ENCODE measurements at places on chromosomes 13 and 19.
A peak's percentile ranks its signal among the peaks of the same experiment; 100 is the strongest.

- no peak for DNase-seq
Measured at GRCh38 chr19:3919793-3920192, 13.1 kb upstream of the NMRK2 start.

GRCh38 chr19:29188289-29189032 is 24.5 kb downstream of the UQCRFS1 start:
- DNase-seq, result no peak

GRCh38 chr13:103803349-103803748 is 737.1 kb upstream of the SLC10A2 start:
- no peak for DNase-seq

DNA sequence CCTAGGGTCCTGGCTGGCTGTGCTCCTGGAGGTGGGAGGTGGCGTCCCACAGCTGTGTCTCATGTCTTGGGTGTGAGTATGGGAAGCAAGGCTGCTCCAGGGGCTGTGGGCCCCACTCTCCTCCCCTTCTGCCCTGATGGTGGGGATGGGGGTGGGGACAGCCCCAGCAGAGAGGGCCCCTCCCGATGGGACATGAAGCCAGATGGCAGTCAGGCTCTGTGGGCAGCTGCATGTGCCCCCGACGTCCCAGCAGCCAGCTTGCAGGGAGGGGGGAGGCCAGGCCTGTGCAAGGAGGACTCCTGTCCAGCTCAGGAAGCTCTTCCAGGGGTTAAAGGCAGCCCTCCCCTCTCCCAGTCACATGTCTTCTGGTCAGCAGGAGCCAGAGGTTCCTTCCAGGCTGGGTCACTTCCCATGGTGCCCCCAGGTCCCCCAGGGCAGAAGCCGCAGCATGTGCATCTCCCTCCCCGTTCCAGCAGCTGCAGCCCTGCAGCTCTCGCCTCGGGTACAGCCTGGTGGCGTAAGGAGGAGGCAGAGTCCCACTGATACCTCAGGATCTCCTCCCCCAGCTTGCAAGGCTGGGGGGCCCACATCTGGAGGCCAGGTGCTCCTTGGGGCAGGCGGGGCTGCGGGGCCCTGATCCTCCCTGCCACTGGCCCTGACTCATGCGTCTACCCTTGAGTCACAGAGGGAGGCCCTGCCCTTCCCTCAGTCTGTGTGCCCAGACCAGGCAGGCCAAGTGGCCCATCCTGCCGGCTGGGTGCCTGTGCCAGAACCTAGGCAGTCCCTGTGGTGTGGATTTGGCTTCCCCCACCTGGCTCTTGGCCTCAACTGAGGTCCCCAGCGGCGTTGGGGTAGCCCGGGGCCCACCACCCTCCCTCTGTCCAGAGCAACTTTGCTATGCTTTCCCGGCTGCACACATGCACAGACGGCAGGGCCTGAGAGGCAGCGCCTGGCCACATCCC is 13.0 kb downstream of the YIPF2 start:
- no peak for DNase-seq

GRCh38 chr19:11984986-11985385 is 20.1 kb downstream of the ZNF763 start:
- no peak for DNase-seq

DNA sequence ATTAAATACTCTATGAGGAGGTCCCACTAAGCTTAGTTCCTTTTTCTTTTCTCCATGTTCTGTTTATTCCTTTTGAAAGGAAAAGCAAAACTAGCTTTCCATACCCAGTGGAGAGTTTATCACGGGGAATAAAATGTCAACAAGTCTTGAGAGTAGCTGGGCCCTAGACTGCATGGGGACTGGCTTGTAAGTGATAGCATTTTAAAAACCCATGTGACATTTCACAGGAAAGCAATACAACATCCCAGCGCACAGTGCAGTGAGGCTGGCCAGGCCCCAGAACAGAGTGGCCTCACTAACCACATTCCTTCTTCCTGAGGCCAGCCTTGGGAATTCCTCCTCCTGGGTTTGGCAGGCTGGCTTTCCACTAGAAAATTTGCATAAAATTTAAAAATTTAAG is 149.8 kb downstream of the DLEU7 start:
- DNase-seq, result no peak

DNA sequence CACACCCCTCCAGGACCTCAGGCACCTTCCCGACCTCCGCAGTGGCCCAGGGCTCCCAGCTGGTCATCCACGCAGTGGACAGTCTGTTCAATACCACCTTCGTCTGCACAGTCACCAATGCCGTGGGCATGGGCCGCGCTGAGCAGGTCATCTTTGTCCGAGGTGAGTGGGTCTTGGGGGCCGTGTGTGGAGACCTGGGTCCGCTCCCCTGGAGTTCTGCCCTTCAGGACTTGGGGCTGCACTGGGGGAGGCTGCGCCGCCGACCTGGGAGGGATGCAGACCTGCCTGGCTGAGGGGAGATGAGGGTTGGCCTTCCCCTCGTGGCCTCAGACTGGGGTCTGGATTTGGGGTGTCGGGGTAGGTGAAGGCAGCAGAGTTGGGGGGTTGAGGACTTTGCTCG is 16.7 kb upstream of the TOMM40 start:
- no peak for DNase-seq

- no peak for DNase-seq
Measured at GRCh38 chr19:28184997-28185396, 1028.0 kb downstream of the UQCRFS1 start.

DNA sequence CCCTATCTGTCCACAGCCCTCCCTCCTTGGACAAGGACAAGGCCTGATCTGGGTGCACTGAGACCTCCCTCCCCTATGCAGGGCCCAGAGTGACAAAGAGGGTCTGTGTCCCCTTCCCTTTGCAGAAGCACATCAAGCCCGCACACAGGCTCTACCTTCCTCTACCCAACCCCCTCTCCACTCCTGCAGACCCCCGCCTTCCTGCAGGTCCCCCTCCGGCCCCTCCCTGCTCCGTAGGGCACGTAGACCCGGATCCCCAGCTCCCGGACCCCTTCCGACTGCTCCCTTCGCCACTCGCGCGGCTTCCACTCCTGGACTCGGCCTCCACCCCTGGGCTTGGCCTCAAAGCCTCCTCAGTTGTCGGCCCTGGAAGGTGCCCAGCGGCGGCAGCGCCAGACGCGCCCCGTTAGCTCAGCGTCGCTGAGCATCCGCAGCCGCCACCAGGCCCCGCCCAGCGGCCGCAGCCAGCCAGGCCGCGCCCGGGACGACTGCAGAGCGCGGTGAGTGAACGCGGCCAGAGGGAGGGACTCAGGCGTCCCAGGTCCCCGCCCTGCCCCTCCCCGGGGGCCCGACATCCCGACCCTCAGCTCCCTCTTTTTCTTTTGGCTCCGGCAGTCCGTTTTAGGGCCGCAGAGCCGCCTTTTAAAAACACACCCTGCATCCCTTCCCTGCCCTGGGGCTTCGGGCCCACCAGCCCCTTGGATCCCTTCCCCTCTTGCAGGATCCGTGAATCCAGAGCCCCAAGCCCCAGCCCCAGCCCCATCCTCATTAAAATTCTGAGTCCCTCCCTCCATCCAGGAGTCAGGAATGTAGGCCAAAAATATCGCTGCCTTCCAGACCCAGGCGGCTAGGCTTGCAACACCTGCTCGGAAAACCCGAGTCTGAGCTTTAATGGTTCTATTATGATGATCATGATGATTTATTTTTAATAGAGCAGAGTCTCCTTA is 1.5 kb upstream of the MYADM start:
- DNase-seq, result peak; percentile 83

DNA sequence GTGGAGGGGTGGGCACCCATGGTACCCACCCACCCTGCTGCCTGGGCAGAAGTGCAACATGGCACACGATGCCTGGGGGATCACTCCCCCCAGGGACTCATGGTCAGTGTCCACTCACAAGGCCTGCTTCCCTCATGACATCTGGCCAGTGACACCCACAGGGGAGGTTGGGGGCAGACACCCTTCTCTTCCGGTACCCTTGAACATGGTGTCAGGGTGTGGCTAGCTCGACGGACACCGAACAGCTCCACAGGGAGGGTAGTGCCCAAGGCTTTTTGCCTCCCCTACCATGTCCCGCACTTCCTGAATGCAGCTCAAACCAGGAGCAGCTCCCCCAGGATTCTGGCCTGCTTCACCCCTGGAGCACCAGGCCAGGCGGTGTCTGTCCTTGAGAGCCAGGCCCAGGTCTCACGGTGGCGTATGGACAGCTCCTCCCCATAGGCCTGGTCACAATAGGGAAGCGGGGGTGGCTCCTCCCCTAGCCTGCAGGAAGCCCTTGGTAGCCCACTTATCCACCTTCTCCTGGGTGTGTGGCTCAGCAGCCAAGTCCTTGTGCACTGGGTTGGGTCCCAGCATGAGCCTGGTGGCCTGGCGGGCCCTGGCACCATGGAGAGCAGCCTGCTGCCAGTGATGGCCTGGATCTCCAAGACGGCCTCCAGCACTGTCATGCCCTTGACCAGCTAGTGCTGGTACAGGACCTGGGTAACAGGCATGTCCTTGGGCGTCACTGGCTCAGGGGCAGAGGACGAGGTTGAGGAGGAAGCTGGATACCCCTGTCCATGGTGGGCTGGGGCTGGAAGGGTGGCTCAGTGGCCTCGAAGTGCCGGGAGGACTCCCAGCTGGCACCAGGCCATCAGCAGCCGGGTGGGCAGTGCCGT is 7.8 kb downstream of the ACP4 start:
- DNase-seq, result no peak

GRCh38 chr19:34767951-34768350 is 5.1 kb downstream of the ZNF599 start:
- DNase-seq, result no peak

DNA sequence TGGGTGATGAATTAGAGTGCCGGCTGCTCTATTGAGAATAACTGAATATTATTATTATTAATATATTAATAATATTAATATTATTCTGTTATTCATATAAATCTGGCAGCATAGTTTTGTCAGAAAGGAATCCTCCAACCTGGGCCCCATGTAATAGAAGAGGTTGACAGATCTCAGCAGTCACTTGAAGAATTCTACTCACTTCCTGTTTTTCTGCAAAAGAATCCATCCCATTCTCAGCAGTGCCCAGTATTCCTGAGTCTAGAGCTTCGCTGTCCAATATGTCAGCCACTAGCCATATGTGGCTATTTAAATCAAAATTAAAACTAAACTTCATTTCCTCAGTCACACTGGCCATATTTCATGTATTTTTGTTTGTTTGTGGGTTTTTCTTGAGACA is 72.4 kb upstream of the USPL1 start:
- DNase-seq, result no peak

- no peak for DNase-seq
Measured at GRCh38 chr13:50691681-50692263, 151.7 kb downstream of the DLEU7 start.

- DNase-seq, result no peak
Measured at GRCh38 chr19:50332244-50333038, 3.3 kb upstream of the KCNC3 start.

DNA sequence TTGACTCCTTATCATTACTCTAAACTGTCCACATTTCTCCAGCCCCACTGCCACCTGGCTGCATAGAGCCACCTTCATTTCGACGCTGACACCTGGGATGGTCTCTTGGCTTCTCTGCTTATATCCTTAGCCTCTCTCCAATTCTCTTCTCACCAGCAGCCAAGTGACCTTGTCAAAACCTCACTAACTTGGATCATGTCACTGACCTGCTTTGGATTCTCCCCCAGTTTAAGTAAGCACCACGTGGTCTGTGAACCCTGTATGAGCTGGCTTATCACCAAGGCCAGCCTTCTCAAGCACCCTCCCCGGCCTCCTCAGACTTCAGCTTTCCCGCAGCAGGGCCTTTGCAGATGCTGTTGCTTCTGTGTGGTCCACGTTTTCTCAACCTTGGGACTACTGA is 12.3 kb upstream of the GGACT start:
- no peak for DNase-seq

DNA sequence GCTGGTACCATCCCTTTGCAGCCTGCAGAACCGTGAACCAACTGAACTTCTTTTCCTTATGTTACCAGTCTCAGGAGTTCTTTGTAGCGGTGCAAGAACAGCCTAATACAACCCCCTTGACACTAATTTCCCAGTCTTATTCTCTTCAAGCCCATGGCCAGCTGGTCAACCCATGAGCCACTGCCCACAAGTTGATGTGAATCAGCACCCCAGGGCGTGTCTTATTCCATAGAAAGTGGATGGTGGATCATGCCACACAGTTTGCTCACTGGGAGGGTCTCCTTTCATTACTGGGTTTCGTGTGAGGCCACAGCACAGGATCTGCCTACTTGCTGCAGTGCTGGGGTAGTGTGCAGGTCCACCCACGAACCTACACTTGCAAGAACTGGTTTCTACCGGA is 27.0 kb downstream of the TEX29 start:
- no peak for DNase-seq

GRCh38 chr19:57348136-57348535 is 2.9 kb upstream of the ZNF304 start:
- no peak for DNase-seq

DNA sequence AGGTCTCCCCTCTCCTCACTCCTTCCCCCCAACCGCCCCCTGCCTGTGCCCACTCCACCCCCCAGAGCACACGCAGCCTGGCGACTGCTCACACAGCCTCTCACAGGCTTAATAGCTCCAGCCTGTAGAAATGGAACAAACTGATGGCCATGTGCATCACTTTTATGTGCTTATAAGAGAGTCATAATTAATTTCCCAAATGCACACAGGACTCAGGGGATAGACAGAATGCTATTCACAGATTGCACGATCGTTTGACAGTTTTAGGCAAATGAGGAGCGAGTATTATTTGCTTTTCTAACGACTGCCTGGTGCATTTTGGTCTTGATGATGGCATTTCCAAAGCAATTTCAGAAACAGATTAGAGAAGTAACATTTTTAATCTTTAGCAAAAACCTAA is 97.7 kb upstream of the VSTM2B start:
- no peak for DNase-seq

DNA sequence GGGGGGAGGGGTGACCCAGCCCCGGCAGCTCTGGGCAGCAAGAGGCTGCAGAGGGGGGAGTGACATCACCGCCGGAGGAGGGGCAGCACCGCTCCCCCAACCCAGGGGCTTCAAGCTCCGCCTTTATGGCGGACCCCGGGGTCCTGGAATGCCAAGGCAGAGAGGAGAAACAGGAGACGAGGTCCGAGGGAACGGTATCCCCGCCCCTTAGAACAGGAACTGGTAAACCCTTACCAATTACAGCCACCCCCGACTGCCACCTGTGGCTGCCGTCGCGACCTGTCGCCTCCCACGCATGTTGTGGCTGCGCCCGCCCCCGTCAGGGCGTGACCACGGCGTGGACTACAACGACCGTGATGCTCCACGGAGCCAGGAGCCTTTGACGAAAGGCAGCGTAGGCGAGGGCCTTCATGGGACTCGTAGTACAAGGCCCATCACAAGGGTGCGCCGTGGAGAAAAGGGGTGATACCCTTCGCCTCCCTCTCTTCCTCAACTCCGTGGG is 4.1 kb upstream of the KCNC3 start:
- peak; percentile 94 for DNase-seq

DNA sequence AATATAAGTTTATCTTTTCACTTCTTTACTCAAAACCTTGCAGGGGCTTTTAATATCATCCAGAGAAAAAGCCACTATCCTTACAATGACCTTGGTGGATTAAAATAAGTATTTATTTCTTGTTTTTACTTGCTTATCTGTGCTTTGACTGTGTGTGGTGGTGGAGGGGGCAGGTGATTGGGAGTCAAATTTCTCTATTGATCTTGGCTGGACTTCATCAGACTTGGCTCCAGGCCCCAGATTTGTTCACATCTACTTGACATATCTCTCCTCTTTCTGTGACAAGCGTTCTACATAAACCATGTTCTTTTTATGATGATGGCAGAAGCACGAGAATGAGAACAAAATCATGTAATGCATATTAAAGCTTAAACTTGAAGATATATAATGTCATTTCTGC is 670.8 kb downstream of the PCDH17 start:
- no peak for DNase-seq

- no peak for DNase-seq
Measured at GRCh38 chr19:1970003-1970805, 29.2 kb downstream of the CSNK1G2 start.

- peak; percentile 71 for DNase-seq
Measured at GRCh38 chr19:4083677-4084546, 17.2 kb upstream of the ZBTB7A start.

GRCh38 chr19:38679839-38680238 is 32.4 kb downstream of the ACTN4 start:
- no peak for DNase-seq

Data from CD4-positive, alpha-beta T cell treated with Interleukin-4 for 1 hour (primary cell).